Activated naive CD8-positive, alpha-beta T cell treated with anti-CD3 and anti-CD28 coated beads, Interleukin-2, amount 10 ng/mL, durations not matched to agents 7 days and 5 days (primary cell): ENCODE measurements at places on chromosomes 4 and X.

DNA sequence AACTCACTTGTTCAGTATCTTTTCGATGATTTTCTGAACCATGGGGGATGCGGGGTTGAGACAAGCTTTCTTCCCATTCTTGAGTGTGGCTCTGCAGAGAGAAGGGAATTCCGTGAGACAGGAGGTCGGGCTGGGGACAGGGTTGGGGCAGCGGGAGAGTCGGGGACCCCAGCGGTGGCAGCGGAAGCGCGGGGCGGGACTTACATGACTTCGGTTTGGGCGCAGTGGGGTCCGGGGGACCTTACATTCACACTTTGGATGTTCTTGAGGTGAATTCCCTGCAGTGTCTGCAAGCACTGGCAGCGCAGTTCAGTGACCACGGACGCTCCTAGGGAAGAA is 434 bp downstream of the CXCL3 start:
- H3K4me3 ChIP-seq, result peak overlapping the region; percentile 78
- peaks cover 35% of the 10 kb centered on the region for H3K27me3 ChIP-seq
- H3K36me3 ChIP-seq, result no peaks in the 10 kb centered on the region
- H3K4me1 ChIP-seq, result peaks cover 6% of the 10 kb centered on the region
- no peak for DNase-seq

DNA sequence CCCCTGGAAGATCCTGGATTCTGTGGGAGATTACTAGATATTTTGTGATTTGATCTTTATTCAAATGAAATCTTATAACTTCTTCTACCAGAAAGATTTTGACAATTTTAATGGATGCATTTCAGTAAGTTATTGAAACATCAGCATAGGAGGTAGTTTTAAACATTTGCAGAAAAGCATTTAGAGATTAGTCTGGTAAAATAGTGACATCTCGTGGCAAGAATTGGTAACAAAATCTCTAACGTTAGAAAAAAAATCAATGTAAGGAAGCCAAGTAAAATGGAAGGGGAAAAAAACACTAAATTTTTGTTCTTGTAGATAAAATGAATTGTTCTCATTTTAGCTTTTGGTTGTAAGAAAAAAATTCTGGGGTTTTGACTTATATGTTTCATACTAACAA is 73.3 kb downstream of the TASL start:
- H3K27ac ChIP-seq, result no peak overlapping the region
- no peaks in the 10 kb centered on the region for H3K36me3 ChIP-seq
- no peak for DNase-seq
- H3K4me1 ChIP-seq, result no peaks in the 10 kb centered on the region

- no peaks in the 10 kb centered on the region for H3K27me3 ChIP-seq
- peaks cover 2% of the 10 kb centered on the region for H3K4me1 ChIP-seq
- no peak overlapping the region for H3K4me3 ChIP-seq
Observed at GRCh38 chr4:8192748-8193738, 6.0 kb upstream of the SH3TC1 start.

- peaks cover 5% of the 10 kb centered on the region for H3K27me3 ChIP-seq
- H3K4me1 ChIP-seq, result no peaks in the 10 kb centered on the region
Observed at GRCh38 chr4:84527391-84527790, 28.3 kb upstream of the NKX6-1 start.

DNA sequence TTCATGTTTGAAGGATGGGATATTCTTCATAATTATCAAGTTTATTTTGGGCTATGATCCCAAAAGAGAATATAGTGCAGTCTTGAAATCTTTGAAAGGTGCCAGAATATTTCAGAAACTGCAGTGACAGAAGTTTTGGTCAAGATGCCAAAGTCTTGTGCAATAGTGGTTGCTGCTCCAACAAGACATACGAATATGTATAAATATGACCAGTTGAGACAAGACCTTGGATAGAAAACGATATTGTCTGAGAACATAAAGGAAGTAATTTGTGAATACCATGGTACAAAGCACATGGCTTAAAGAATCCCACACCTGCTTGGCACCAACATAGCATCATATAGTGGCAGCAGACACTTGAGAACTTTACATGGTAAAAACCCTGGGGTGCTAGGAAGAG is 48.6 kb upstream of the AMELX start:
- no peak for DNase-seq
- H3K4me3 ChIP-seq, result no peak overlapping the region
- H3K36me3 ChIP-seq, result no peaks in the 10 kb centered on the region
- H3K4me1 ChIP-seq, result no peaks in the 10 kb centered on the region

GRCh38 chr4:4423706-4424498 is 37.0 kb downstream of the NSG1 start:
- H3K27ac ChIP-seq, result peak overlapping the region; percentile 40
- H3K4me3 ChIP-seq, result no peak overlapping the region
- H3K27me3 ChIP-seq, result no peaks in the 10 kb centered on the region
- no peak for DNase-seq

GRCh38 chr4:84751707-84752106 is 168.8 kb downstream of the CDS1 start:
- H3K4me3 ChIP-seq, result no peak overlapping the region
- DNase-seq, result no peak
- H3K36me3 ChIP-seq, result no peaks in the 10 kb centered on the region
- no peaks in the 10 kb centered on the region for H3K4me1 ChIP-seq
- H3K27me3 ChIP-seq, result peaks cover 4% of the 10 kb centered on the region

DNA sequence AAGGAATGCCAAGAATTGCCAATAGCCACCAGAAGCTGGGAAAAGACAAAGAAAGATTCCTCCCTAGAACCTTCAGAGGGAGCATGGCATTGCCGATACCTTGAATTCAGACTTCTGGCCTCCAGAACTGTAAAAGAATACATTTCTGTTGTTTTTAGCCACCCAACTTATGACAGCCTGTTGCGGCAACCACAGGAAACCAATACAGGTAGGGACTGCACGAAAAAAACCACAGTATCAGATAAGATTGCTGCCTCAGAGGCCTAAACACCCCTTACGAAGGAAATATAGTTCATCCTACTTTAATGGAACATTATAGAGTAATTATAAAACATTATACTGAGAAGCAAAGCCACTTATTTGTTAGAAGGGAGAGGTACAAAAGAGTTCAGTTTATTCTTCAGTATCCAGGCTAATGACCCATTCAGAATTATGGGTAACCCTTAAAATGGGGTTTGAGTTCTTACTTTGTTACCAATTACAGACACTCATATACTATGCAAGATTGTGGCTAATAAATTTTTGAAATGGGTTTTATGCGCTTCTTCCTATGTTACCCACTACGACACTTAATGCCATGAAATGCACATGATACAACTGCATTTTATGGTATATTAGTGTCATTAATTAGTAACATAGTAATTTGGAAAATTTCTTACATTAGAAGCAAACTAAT is 37.4 kb upstream of the SMIM10L2A start:
- peaks cover 4% of the 10 kb centered on the region for H3K36me3 ChIP-seq
- H3K4me3 ChIP-seq, result peak overlapping the region; percentile 77

DNA sequence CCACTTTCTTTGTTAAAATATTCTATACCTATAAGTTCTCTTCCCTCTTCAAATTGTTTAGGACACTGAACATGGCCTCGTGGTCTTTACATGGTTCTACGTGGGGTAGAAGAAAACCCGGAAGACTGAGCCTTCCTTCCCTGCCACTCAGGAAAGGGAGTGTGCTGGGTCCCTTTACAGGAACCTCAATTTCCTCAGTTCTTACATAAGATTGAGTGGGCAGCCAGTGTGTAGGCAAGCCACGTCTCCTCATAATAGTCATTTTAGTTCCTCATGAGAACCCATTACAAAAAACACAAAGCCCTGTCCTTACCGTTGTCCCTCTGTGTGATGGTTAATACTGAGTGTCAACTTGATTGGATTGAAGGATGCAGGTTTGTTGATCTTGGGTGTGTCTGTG is 28.7 kb upstream of the SMIM10L2A start:
- no peaks in the 10 kb centered on the region for H3K36me3 ChIP-seq
- no peak overlapping the region for H3K27ac ChIP-seq
- DNase-seq, result no peak

DNA sequence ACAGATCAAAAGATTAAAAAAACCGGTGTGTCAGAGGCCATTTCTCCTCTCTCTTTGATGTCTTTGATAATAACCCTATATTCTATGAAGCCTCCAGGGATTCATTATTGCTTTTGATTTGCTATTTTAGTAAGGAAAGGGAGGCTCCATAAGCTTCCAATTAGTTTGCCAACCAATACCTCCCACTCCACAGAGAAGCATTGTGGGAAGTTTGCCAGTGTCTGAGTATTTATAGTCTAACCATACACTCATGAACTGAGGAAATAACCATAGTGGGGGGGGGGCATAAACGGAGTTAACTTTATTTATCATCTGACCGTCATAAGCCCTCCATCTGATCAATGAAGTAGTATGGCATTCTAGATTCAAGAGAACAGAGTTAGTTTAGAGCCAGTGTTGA is 1066.8 kb upstream of the PABPC4L start:
- DNase-seq, result no peak
- no peaks in the 10 kb centered on the region for H3K27me3 ChIP-seq
- no peaks in the 10 kb centered on the region for H3K4me1 ChIP-seq
- no peaks in the 10 kb centered on the region for H3K36me3 ChIP-seq
- no peak overlapping the region for H3K27ac ChIP-seq

- H3K27ac ChIP-seq, result no peak overlapping the region
- H3K4me3 ChIP-seq, result no peak overlapping the region
- H3K27me3 ChIP-seq, result peaks cover 2% of the 10 kb centered on the region
- H3K36me3 ChIP-seq, result no peaks in the 10 kb centered on the region
- no peak for DNase-seq
Observed at GRCh38 chr4:86816501-86817273, 32.5 kb downstream of the SLC10A6 start.

GRCh38 chr4:87030755-87031441 is 96.1 kb downstream of the AFF1 start:
- H3K36me3 ChIP-seq, result no peaks in the 10 kb centered on the region
- H3K4me3 ChIP-seq, result no peak overlapping the region
- H3K27me3 ChIP-seq, result no peaks in the 10 kb centered on the region

GRCh38 chrX:154967603-154968002 is 54.9 kb downstream of the F8 start:
- no peak overlapping the region for H3K4me3 ChIP-seq
- H3K4me1 ChIP-seq, result no peaks in the 10 kb centered on the region
- no peaks in the 10 kb centered on the region for H3K36me3 ChIP-seq
- DNase-seq, result no peak
- peaks cover 2% of the 10 kb centered on the region for H3K27me3 ChIP-seq
